ENCODE measurements at places on chromosomes 12 and 14. TPM values are rescaled to one million over a fixed set of nuclear protein-coding genes. Genes with fewer than 3 reads are reported as not detected.

GRCh38 chr12:2411011-2411410 is 358.2 kb downstream of the CACNA1C start:
- no peak for DNase-seq

- no peak for DNase-seq
Measured at GRCh38 chr12:22728987-22729386, 104.0 kb downstream of the ETNK1 start.

GRCh38 chr12:38113991-38114390 is 202.6 kb upstream of the ALG10B start:
- no peak for DNase-seq

The RNF212B gene
- polyA plus RNA-seq: not detected

The KNTC1 gene
- polyA plus RNA-seq: 3.6 TPM
